ENCODE measurements at places on chromosomes 16 and 17.

DNA sequence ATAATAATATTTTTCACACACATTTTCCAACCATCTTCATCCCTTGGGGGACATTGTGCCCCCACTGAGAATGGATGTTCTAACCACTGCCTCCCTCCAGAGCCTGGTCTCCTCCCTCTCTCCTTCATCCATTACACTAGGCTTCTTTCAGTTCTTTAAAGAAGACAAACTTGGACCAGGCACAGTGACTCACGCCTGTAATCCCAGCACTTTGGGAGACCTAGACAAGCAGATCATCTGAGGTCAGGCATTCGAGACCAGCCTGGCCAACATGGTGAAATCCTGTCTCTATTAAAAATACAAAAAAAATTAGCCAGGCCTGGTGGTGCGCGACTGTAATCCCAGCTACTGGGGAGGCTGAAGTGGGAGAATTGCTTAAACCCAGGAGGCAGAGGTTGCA lies 6.5 kb downstream of the ALOX15 start:
- no peak for ATAC-seq

DNA sequence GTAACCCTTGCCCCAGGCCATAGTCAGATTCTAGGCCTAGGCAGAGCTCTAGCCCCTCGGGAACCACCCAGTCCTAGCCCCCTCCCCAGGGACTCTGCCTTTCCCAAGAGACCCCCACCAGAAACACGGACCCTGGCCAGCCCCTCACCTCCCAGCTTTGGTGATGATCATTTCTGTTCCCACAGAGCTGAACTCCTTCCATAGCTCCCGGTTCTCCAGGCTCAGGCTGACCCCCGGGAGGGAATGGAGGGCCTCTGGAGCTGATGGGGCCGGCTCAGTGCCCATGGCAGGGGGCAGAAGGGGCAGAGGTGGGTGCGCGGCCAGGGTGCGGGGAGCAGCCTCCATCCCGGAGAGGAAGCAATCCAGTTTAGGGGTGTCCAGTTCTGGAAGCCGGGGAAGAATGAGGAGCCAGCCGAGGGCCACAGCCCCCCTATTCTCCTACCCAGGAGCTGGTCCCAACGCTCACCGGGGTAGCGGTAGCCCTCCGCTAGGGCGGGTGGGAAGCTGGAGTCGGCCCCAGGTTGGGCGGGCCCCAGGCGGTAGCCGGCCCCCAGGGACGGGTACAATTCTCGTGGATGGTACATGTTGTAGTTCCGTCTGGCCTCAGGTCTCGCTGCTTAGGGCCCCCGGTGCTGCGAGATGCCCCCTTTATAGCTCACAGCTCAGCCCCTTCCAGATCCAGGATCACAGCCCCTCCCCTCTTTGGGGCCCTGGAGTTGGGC lies 953 bp downstream of the TBX6 start:
- no peak for ATAC-seq

- no peak for ATAC-seq
Observed at GRCh38 chr17:68277807-68278206, 13.1 kb downstream of the SLC16A6 start.

- ATAC-seq = peak; percentile 49
Observed at GRCh38 chr16:56743840-56744239, 13.9 kb downstream of the NUP93 start.

DNA sequence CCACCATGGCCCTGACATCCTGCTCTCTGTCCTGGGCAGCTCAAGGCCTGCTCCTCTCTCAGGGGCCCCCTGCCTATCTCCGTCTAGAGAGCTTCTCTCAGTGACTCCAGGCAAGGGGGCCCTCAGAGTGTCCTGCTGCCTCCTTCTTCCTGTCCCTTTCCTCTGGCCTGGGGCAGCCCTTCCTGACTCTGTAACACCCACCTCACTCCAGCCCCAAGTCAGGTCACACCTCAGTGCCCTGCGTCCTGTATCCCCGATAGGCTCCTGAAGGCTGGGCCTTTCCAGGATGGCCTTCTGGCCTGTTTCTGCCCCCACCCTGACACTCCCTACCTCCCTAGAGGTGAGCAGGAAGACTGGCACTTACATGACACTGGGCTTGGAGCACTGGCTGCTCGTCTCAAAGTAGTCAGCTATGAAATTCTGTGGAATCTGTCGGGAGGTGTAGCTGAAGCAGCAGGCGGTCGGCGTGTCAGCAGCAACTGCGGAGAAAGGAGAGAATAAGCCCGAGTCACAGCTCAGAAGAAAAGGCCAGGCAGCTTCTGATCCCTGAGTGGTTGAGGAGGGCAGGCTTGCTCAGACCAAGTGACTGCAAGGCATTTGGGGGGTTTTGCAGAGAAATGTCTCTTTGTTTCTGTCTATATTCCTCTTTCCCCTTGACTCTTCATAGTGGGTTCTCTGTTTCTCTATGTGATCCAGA lies 976 bp downstream of the CCL3L1 start:
- no peak for ATAC-seq

GRCh38 chr17:57370619-57371018 lies 114.3 kb downstream of the MSI2 start:
- no peak for ATAC-seq

DNA sequence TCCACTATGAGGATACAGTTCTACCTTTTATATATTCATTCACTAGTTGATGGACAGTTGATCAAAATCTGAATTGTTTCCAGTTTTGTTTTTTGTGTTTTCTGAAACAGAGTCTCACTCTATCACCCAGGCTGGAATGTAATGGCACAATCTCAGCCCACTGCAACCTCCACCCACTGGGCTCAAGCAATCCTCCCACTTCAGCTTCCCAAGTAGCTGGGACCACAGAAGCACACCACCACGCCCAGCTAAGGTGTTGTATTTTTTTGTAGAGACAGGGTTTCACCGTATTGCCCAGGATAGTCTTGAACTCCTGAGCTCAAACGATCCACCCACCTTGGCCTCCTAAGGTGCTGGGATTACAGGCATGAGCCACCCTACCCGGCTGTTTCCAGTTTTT lies 21.0 kb downstream of the LSM12 start:
- ATAC-seq = no peak

GRCh38 chr17:49898366-49899190 lies 50.7 kb upstream of the TAC4 start:
- ATAC-seq = no peak

DNA sequence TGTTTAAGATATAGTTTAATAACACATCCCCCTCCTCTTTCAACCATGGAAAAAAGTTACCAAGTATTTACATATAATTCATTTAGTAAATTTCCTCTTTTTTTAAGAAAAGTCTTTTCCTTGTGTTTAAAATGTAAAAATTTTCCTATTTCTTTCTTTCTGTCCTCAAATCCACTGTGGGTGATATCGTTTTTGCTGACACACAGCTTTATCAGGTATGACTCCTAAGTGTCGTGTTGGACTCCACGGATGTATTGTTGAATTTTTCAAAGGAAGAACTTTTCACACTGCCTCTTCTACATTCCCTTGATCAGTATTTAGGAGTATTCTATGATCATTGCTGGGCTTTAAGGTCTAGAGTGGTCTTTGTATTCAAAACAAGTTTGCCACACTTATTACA lies 33.1 kb downstream of the CYLD start:
- ATAC-seq = no peak

DNA sequence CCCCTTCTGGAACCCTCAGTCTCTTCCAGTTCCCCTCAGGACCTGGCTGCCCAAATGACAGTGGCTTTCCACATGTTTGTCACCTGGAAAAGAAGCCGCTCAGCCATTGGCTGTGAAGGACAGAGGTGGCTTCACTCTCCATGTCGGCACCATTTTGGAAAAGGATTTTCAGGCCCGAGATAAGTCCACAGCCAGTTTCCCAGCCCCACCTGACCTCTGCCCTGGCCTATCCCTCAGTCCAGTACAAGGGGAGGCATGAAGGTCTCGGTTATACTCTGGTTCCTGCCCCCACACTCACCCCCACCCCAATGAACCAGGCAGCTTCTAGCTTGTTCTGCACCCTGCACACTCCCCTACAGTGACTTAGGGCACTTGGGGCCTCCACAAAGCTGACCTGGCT lies 15.2 kb downstream of the AOC3 start:
- ATAC-seq = no peak

GRCh38 chr17:58320570-58321323 lies 7.8 kb downstream of the TSPOAP1 start:
- ATAC-seq = no peak

DNA sequence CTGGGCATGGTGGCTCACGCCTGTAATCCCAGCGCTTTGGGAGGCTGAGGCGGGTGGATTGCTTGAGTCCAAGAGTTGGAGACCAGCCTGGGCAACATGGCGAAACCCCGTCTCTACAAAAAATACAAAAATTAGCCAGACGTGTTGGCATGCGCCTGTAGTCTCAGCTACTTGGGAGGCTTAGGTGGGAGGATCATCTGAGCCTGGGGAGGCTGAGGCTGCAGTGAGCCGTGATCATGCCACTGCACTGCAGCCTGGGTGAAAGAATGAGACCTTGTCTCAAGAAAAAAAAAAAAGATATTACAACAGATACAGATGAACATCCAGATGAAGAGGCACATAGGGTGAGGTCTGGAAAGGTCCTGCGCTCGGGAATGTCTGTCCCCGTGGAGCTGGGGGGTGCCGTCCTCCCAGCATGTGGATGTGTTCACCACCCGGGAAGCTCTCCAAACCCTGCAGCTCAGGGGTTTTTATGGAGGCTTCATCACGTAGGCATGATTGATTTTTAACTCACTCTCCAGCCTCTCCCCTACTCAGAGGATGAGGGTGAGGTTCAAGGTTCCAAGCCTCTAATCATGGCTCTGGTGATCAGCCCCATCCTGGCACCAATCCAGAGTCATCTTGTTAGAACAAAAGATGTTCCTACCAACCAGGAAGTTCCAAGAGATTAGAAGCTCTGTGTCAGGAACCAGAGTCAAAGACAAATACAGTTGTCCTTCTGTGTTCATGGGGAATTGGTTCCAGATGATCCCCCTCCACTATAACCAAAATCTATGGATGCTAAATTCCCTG lies 85.0 kb upstream of the DNAJA2 start:
- no peak for ATAC-seq

GRCh38 chr16:27242868-27243590 lies 25.5 kb downstream of the NSMCE1 start:
- no peak for ATAC-seq

- peak; percentile 64 for ATAC-seq
Observed at GRCh38 chr16:3654249-3654991, at the start of gene DNASE1. TSS of gene DNASE1 (plus strand) at chr16:3654691. CDS start at chr16:3655374, 683 bp downstream.

- ATAC-seq = no peak
Observed at GRCh38 chr16:2165861-2166260, 10.3 kb downstream of the TRAF7 start.

GRCh38 chr17:68417317-68417716 lies 40.0 kb downstream of the WIPI1 start:
- ATAC-seq = no peak

GRCh38 chr17:42287305-42287976 lies 857 bp upstream of the STAT5A start:
- ATAC-seq = peak; percentile 21

DNA sequence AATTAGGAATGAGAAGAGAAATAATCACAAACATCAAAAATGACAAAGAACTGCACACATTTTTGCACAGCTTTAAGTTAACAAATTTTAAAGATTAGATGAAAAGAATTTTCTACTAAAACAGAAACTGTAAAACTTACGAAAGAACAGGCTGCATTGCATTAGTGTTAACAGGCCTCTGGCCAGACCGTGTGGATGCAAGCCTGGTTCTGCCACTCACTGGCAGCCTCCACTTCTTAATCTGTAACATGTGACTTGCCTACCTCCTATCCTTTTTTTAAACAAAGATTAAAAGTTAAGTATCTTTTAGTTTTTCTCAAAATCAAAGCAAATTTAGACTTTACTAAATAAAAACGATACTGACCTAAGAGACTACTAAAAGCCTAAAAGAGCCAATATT lies 37.5 kb downstream of the CREBBP start:
- ATAC-seq = peak; percentile 54

DNA sequence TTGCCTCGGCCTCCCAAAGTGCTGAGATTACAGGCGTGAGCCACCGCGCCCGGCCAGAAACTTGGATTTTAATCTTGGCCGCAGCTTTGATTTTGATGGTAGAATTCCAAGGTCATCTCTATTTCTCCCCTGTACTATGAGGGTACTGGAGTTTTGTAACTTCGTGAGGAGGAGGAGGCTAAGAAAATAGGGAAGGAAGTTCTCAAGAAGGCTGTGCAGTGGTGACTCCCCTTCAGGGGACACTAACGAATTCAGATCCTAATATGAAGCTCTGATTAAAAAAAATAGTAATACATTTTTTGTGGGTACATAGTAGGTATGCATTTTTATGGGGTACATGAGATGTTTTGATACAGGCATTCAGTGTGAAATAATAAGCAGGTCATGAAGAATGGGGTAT lies 55.9 kb downstream of the LDHD start:
- ATAC-seq = no peak

DNA sequence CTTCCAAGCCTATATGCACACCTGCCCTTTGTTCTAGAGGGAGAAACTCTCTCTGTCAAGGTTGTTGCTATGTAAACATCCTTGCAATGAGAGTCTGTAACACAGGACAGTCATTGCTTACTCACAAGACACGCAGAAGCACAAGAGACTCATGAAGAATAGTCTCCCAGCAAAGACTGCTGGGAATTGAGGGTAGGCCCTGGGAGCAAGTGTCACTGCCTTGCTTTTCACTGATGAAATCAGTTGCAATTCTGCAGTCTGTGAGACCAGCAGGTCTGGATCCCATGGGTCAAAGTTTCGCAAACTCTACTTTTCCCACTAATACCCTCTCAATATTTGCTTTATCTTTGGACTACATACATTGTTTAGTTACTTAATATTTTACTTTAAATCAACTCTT lies 177.4 kb downstream of the FTO start:
- peak; percentile 92 for ATAC-seq

DNA sequence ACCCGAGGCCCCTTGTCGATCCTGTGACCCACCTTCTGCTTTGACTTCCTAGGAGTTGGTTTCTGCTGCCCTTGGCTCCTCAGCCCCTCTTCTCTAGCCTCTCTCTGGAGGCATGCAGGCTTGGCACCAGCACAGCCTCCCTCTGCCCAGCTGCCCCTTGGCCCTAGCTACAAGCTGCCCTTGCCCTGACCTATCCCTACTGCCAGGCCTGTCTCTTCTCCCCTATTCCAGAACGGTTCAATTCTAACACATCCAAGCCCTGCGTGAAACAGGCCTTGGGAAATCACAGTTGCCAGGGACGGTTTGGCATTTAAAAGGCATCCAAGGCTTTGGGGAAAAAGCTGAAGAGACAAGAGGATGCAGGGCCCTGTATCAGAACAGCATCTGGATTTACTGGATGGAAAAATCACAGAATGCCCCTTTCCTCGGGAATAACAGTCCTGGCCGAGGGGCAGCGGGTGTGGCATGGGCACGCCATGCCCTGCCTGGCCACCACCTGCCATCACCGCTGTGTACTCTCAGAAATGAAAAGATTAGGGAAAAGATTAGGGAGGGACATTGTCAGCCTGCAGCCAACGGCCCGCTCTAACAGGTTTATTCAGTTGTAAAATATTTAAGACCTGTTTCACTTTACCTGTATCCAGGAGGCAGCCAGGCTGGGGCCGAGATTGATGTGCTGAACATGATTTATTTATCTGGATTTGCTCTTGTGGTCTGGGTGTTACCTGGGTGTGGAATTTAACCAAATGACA lies 15.8 kb downstream of the RAI1 start:
- peak; percentile 27 for ATAC-seq

Data from esophagus mucosa (tissue), 1 donor.